ENCODE measurements at places on chromosomes 3 and 15. TPM values are rescaled to one million over a fixed set of nuclear protein-coding genes. Genes with fewer than 3 reads are reported as not detected.

GRCh38 chr3:58646503-58646902 lies 20.1 kb downstream of the FAM3D start:
- no peaks in the 10 kb centered on the region for H3K27me3 ChIP-seq
- no peak overlapping the region for H3K27ac ChIP-seq
- H3K36me3 ChIP-seq = no peaks in the 10 kb centered on the region
- H3K4me1 ChIP-seq = peaks cover 3% of the 10 kb centered on the region

GRCh38 chr3:150699068-150699639 lies 4.6 kb downstream of the ERICH6 start:
- no peak overlapping the region for H3K27ac ChIP-seq
- H3K36me3 ChIP-seq = no peaks in the 10 kb centered on the region
- no peaks in the 10 kb centered on the region for H3K27me3 ChIP-seq
- H3K4me3 ChIP-seq = no peak overlapping the region

Gene ADGRG7
- total RNA-seq = not detected

Gene GOLGA6L10
- 1.4 TPM for total RNA-seq

DNA sequence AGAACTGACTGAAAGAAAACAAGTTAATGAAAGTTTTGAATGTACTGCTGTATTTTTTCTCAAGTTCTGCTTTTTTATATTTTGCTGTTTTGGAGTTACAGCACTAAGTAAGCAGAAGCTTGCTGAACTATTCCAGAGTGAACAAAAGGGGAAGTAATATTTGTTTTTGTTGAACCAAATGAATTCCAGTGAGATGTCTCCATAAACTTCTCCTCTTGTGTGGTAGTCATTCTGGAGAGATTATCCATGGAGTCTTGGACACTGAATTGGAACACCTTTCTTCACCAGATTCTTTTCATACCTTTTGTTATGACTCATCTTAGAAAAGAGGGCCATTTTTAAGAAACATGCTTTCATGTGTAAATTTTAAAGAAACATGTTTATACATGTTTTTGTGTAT lies 8.8 kb downstream of the ANKUB1 start:
- peak; percentile 29 for DNase-seq
- peaks cover 11% of the 10 kb centered on the region for H3K4me1 ChIP-seq
- no peaks in the 10 kb centered on the region for H3K27me3 ChIP-seq
- H3K36me3 ChIP-seq = no peaks in the 10 kb centered on the region

Gene MB21D2
- total RNA-seq = 6.5 TPM

DNA sequence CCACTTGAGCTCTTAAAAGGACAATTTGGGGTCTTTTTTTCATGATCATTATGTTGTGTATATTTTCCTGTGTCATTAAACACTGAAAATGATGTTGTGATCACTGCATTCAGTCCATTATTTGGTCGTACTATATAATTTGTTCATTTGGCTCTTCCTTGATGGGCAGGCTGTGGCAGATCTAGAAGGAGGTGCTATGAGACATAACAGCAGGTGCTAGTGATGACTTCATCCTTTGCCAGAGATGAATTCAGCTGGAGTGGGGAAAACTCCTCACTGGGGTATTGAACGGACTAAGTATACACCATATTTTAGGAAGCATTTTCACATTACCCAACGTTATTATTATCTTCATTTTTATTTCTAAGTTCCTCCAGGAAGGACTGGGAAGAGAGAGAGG lies 12.0 kb downstream of the CMTM7 start:
- DNase-seq = no peak
- H3K27me3 ChIP-seq = no peaks in the 10 kb centered on the region
- no peak overlapping the region for H3K27ac ChIP-seq
- H3K4me1 ChIP-seq = peaks cover 13% of the 10 kb centered on the region
- no peak overlapping the region for H3K4me3 ChIP-seq

Gene CASR
- not detected for total RNA-seq

DNA sequence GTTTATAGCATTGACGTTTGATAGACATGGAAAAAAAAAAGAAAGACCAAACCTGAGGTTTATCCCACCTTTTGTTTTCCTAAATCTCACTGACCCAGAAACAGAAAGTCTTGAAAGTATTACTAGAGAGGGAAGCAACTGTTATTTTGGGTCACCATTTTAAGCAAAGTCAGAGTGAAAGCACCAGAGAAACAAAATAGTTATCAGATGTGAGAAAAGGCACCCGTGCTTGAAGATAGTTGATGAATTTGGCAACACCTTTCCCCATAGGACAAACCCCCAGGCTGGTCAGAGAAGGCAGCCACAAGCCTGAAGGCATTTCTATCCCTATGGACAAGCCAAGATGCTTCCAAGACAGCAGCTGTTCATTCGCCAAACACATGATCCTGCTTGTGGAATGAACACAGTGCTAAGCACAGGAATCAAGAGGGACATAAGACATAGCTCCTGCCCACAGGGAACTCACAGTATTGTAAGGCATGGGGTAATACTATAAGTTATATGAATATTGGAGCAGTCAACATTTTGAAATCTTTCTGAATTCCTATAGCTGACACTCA lies 170.9 kb downstream of the ERC2 start:
- H3K4me1 ChIP-seq = no peaks in the 10 kb centered on the region
- no peak overlapping the region for H3K4me3 ChIP-seq
- DNase-seq = no peak
- H3K27me3 ChIP-seq = peaks cover 6% of the 10 kb centered on the region

GRCh38 chr3:171388527-171388926 lies 71.7 kb downstream of the TNIK start:
- H3K4me3 ChIP-seq = no peak overlapping the region
- H3K4me1 ChIP-seq = peaks cover 7% of the 10 kb centered on the region
- no peak overlapping the region for H3K27ac ChIP-seq
- DNase-seq = no peak
- H3K36me3 ChIP-seq = no peaks in the 10 kb centered on the region

Gene CDCP1
- 7.6 TPM for total RNA-seq

GRCh38 chr15:100308608-100309007 lies 33.2 kb downstream of the ADAMTS17 start:
- H3K4me1 ChIP-seq = no peaks in the 10 kb centered on the region
- H3K27me3 ChIP-seq = no peaks in the 10 kb centered on the region
- no peaks in the 10 kb centered on the region for H3K36me3 ChIP-seq

Gene SHF
- total RNA-seq = 4.1 TPM

GRCh38 chr15:68924866-68925560 lies 5.3 kb upstream of the SPESP1 start:
- peaks cover 13% of the 10 kb centered on the region for H3K4me1 ChIP-seq
- H3K27me3 ChIP-seq = peaks cover 6% of the 10 kb centered on the region
- H3K4me3 ChIP-seq = no peak overlapping the region
- H3K27ac ChIP-seq = no peak overlapping the region

Gene ZDHHC23
- total RNA-seq = 1.1 TPM

- no peak overlapping the region for H3K27ac ChIP-seq
- no peak overlapping the region for H3K4me3 ChIP-seq
- no peaks in the 10 kb centered on the region for H3K27me3 ChIP-seq
- H3K36me3 ChIP-seq = peaks cover 38% of the 10 kb centered on the region
- no peak for DNase-seq
Observed at GRCh38 chr3:196927571-196928453, 14.5 kb downstream of the NCBP2 start.

DNA sequence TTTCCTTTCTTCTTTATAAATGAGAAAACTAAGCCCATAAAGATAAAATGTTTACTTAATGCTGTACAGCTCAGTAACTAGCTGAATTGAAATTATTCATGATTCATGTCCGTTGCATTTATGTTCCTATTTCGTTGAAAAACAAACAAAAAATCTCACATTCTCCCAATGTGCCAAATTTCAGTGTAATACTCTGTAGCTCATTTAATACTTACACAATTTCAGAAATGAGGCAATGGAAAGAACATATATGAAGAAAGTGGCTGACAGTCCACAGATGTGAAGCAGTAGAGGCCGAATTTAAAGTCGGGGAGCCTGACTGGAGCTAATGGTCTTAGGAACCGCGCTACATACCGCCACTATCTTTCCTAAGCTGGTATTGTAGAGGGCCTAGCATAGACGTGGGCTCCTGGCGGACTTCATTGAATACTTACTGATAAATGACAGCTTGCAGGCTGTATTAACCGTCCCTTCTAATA lies 651 bp downstream of the PLSCR2 start:
- peak overlapping the region; percentile 7 for H3K27ac ChIP-seq
- no peak for DNase-seq
- no peaks in the 10 kb centered on the region for H3K36me3 ChIP-seq
- peaks cover 37% of the 10 kb centered on the region for H3K4me1 ChIP-seq
- peak overlapping the region; percentile 77 for H3K4me3 ChIP-seq

Gene TMEM40
- total RNA-seq = not detected

GRCh38 chr3:106010829-106011228 lies 142.0 kb upstream of the CBLB start:
- H3K36me3 ChIP-seq = no peaks in the 10 kb centered on the region
- peaks cover 23% of the 10 kb centered on the region for H3K4me1 ChIP-seq
- H3K4me3 ChIP-seq = no peak overlapping the region
- no peak for DNase-seq
- H3K27ac ChIP-seq = no peak overlapping the region

Gene TRH
- under 0.01 TPM for total RNA-seq

- peaks cover 11% of the 10 kb centered on the region for H3K36me3 ChIP-seq
- peaks cover 11% of the 10 kb centered on the region for H3K4me1 ChIP-seq
- DNase-seq = no peak
- peak overlapping the region; percentile 59 for H3K27ac ChIP-seq
Observed at GRCh38 chr3:119468041-119468440, 722 bp upstream of the POGLUT1 start.

Gene DNAJB11
- 35.8 TPM for total RNA-seq

Gene APBA2
- total RNA-seq = 8.8 TPM

GRCh38 chr15:70741677-70742293 lies 21.6 kb downstream of the UACA start:
- no peaks in the 10 kb centered on the region for H3K27me3 ChIP-seq
- H3K4me1 ChIP-seq = peaks cover 33% of the 10 kb centered on the region
- no peaks in the 10 kb centered on the region for H3K36me3 ChIP-seq
- DNase-seq = no peak
- H3K4me3 ChIP-seq = no peak overlapping the region

Gene FEM1B
- total RNA-seq = 41.5 TPM

Gene ACP3
- total RNA-seq = under 0.01 TPM

DNA sequence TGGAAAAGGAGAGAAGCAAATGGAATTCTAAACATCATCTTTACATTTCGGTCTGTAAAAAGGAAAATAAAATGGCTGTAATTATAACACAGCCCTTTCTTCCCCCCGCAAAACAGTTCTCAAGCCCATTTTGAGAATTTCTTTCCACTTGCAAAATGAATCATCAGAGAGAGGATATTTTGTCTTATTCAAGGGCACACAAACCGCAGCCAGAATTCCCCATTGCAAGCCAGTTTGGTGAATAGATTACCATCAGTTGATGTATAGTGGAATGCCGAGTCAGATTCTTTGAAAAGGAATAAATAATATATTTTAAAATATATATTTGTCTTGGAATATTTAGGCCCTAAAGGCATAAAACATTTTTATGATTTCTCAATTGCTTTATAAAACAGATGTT lies 420.4 kb upstream of the SEMA6D start:
- H3K27me3 ChIP-seq = no peaks in the 10 kb centered on the region
- peaks cover 6% of the 10 kb centered on the region for H3K4me1 ChIP-seq
- no peak for DNase-seq
- no peak overlapping the region for H3K27ac ChIP-seq
- no peak overlapping the region for H3K4me3 ChIP-seq

Gene MINDY4B
- total RNA-seq = not detected

DNA sequence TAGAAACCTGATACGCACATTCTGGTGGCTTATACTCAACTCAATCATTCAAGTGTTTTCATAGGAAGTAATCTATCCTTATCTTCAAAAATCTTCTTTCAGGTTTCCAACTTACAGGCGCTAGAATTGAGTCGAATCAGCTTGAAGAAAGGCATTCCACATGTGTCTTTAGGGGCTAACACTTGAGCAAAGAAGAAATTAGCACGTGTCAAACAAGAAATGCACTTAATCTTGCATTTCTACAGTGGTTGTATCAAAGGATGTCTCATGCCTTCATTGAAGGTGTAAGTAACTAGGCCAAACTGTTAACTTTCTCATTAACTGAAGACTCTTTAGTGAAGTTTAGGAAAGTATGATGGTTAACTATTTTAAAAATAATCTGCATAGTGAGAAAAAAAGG lies 557.6 kb downstream of the MAGI1 start:
- H3K27ac ChIP-seq = no peak overlapping the region
- no peaks in the 10 kb centered on the region for H3K27me3 ChIP-seq
- no peaks in the 10 kb centered on the region for H3K36me3 ChIP-seq
- H3K4me3 ChIP-seq = no peak overlapping the region
- no peak for DNase-seq

GRCh38 chr3:28066020-28066419 lies 175.4 kb upstream of the CMC1 start:
- H3K4me3 ChIP-seq = no peak overlapping the region
- H3K27ac ChIP-seq = no peak overlapping the region
- H3K36me3 ChIP-seq = no peaks in the 10 kb centered on the region
- DNase-seq = no peak

DNA sequence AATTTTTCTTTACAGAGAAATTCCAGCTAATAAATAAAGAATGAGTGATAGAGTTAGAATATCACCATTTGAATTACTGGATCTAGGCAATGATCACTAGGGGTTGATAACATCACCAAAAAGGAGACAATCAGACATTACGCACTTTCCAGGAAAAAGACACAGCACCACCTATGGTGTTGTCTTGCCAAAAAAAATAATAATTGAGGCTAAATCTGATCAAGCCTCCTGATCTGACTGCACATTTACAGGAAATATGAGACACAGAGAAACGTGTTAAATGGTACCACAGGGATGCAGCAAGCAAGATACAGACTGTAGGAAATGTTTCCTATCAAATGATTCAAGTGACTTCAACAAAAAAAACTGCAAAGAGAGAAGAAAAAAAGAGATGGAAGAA lies 92.8 kb downstream of the EOMES start:
- H3K4me3 ChIP-seq = no peak overlapping the region
- DNase-seq = no peak
- peaks cover 27% of the 10 kb centered on the region for H3K4me1 ChIP-seq
- no peaks in the 10 kb centered on the region for H3K36me3 ChIP-seq
- no peak overlapping the region for H3K27ac ChIP-seq

All from osteoblast (primary cell).